PC-3 (cell line): ENCODE measurements at places on chromosomes 7 and 10. TPM values are rescaled to one million over a fixed set of nuclear protein-coding genes. Genes with fewer than 3 reads are reported as not detected.

DNA sequence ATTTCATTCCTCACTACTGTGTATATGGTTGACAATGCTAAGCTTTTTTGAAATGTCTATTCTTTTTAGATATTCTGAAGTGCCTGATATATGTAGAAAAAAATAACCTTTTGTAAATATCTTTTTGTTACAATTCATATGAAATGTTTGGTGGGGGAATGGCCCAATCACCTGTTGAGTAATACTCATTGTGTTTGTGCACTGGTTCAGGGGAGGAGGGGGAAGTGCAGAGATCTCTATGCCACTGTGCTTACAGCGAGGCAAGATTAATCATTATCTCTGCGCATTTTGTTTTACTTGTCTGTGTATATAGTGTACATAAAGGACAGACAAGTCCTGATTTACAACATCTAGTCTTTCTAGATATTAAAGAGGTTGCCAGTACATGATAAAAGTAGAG lies 25.2 kb downstream of the NUP42 start:
- no peak for DNase-seq

- no peak for DNase-seq
These were observed 97.9 kb downstream of the PTEN start for GRCh38 chr10:87961314-87961713.

DNA sequence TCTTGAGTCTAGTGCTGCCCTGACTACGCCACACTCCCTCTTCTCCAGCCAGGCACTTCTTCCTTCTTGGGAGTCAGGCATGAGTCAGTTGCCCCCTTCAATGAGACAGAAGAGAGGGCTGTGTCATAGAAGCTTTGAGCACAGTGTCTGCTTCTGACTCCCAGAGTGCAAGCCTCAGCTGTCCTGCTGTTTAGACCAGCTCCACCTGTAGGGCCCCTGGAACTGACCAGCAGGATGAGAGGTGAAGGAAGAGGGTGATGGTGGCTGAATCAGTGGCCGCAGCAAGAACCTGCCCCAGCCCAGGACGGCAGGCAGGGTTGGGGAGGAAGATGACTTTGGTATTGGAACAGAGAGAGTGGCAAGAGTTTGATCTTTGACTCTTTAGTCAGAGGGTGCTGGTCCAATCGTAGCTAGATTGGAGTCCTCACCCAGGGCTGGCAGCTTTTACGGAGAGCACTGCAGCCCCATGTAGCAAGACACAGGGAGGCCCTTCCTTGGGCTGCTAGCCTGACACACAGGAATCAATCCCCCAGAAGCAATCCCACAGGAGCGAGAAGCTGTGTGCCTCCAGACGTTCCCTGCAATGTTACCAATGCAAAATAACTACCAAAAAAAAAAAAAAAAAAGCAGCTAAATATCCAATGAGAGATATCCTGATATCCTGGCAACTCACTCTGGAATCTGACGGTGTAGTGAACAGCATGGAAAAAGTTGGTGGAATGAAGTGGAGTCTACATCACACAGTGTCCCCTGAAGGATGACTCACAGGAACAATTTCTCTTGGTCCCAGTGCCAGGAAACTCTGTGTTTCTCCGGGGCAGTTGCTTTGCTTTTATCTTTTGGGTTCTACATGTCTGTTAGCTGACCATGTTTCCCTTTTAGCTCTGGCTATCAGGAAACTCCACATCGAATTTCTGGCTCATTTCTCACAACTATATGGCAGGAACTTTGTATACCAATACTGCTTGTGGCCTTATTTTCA lies 6.9 kb downstream of the C10orf62 start:
- DNase-seq, result peak; percentile 69

DNA sequence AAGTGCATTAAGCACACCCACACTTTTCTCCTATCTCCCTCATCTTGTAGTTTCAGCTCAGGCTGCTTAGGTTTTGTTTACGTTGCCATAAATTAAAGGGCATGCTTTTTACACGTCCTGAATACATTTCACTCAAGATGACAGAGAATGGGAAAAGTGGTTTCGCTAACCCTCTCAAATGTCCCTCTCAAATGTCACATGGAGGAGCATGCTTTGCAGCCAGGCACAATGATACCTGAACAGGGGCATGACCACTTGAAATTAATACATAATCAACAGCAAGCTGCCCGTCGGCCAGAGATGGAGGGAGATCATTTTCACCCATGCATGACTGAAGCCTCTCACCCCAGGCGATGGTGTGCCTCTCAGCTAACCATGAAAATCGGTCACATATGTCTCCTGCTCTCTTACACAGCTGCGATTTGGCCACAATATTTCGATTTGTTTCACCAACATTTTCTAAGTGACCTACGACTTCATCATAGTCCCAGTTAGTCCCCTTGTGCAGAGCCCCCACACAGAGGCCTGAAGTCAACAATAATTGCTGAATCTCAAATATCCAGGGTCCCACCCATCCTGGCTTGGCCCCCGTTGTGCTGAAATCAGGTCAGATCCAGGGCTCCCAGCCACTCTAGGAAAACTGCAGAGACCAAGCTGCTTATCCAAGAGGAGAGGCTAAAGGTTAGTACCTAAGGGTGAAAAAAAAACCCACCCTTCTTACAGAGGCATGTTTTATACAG lies 373.9 kb upstream of the NFE2L3 start:
- no peak for DNase-seq

DNA sequence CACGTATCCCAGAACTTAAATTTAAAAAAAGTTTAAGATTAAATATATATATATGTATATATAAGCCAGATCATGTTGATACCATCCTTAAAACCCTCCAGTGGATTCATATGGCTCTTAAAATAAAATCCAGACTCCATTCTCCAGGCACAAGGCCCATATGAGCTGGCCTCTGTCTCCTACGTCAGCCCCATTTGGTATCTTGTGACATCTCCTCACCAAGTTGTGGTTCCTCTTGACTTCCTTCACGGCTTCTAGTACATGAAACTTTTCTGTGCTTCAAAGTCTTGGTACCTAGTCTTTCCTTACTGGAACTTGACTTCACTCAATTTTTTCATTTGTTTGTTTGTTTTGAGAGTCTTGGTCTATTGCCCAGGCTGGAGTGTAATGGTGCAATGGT lies 61.3 kb downstream of the PRLHR start:
- DNase-seq, result no peak

DNA sequence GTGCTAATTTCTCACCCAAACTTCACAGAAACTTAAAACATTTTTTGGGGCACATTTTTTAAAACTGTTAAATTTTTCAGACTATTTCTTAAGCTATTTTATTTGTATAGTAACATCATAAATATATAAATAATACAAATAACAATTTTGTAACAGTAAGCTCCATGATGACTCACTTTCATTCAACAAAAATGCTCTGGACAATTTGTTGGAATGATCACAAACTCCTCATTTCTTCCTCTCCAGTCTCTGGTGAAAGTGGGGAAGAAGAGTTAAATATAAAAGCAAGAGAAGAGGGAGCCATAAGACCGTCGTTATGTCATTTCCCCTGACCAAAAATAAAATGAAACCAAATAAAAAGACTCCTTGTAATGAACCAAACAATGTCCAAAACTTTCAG lies 162.4 kb downstream of the AGMO start:
- no peak for DNase-seq

DNA sequence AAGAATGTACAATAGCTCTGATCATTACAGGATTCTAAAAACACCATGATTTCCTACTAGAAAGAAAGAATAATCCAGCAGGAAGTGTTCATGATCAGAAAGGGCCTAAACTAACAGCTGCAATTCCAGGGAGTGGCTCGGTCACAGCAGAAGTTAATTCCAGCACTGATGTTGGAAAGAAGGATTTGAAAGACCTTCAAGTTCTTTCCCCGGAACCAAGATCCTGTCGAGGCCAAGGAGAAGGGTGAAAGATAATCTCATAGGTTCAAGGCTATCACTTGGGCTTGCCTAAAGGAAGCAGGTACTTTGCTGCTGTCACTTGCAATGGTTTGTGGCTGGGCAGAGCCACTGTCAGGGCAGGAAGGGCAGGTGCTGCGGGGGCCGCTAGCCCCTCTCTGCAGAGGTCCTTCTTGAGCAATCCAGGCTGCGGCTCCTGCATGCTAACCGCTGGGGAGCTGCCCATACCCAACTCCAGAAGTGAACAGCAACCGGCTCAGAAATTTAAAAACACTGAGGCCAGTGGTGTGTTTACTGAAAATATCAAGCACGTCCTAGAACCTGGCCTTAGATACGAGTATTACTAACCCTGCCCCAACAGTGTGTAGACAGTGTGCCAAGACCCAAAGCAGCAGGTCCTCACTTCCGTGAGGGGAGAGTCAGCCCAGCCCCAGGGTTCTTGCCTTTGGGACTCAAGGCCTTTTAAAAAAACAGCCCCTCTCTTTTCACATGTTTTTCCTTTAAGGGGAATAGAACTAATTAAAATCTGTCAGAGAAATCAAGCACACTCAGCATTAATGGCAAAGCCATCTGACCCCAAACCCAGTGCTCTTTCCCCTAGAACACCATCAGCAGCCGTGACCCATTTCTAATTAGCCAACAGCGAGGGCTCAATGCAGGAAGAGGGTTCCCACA lies 76.8 kb downstream of the VIPR2 start:
- no peak for DNase-seq

GRCh38 chr10:119330342-119330741 lies 123.0 kb downstream of the GRK5 start:
- DNase-seq, result no peak

DNA sequence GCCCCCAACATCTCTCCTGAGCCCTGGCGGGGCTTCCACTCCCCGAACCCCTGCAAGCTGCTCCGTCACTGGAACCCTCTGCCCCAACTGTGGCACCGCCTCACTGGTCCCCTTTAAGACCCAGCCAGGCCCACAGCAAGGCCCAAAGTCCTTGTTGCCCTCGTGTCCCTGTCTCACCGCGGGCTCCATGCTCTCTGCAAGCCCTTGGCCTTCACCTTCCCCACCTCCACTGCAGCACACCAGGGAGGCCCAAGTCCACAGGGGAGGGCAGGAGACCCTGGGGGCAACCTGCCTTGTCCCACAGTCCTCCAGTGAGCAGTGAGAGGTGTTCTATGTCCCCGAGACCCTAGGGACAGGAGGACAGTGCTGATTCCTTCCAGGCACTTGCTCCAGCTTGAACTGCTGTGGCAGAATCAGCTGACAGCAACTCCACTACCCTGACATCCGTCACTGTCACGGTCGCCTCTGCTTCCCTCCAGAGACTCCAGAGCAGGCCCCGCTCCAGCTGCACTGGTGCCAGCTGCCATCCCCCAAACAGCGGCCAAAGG lies 105.3 kb downstream of the CYTH3 start:
- DNase-seq, result no peak

DNA sequence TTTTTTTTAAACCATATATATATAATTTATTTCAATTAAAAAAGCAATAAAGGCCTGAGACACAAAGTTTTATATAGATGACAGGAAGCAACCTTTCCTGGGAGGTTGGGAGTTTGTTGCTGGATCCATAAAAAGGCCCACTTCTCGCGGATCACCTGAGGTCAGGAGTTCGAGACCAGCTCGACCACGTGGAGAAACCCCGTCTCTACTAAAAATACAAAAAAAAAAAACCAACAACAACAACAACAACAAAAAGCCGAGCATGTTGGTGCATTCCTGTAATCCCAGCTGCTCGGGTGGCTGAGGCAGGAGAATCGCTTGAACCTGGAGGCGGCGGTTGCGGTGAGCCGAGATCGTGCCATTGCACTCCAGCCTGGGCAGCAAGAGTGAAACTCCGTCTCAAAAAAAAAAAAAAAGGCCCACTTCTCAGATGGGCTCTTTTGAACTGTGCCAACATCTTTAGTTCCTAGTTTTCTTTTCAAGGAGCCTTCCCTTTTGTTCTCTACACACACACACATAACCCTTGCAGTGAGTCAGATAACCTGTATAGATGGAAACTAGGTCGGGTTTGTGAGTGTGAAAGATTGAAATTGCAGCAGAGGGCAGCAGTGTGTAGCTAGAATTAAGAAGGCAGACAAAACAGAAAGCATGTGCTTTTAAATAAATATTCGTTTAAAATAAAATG lies 1.2 kb upstream of the SMNDC1 start:
- DNase-seq, result peak; percentile 83

GRCh38 chr7:116145245-116145852 lies 65.0 kb upstream of the TES start:
- DNase-seq, result no peak

PIK3AP1 gene
- total RNA-seq, result 3.7 and 4.7 TPM in 2 replicates

SPDYE18 gene
- 1.1 TPM in 1 of 2 replicates, not detected in the other for total RNA-seq

PTF1A gene
- not detected in 2 replicates for total RNA-seq

PNLIPRP2 gene
- total RNA-seq, result not detected in 2 replicates

STOX1 gene
- 1.4 and 3.2 TPM in 2 replicates for total RNA-seq

HOXA10 gene
- total RNA-seq, result 36.0 and 46.1 TPM in 2 replicates

C7orf33 gene
- total RNA-seq, result not detected in 2 replicates

SHH gene
- 0.11 and 0.12 TPM in 2 replicates for total RNA-seq
